SK-MEL-5 (cell line): ENCODE measurements at places on chromosomes 11 and 22. TPM values are rescaled to one million over a fixed set of nuclear protein-coding genes. Genes with fewer than 3 reads are reported as not detected.

Gene MIEF1
- 34.1 and 35.5 TPM in 2 replicates for total RNA-seq

Gene OPCML
- not detected in 2 replicates for total RNA-seq

Gene NTM
- total RNA-seq: 0.69 and 0.95 TPM in 2 replicates

Gene WNT11
- total RNA-seq: 0.08 and 0.16 TPM in 2 replicates

Gene FXYD6
- 5.4 and 6.4 TPM in 2 replicates for total RNA-seq

Gene TANGO2
- 68.3 and 70.0 TPM in 2 replicates for total RNA-seq

Gene RAB38
- total RNA-seq: 376 TPM in 2 replicates

Gene OR56A4
- total RNA-seq: not detected in 2 replicates

Gene CREB3L1
- total RNA-seq: 0.13 TPM in 1 of 2 replicates, not detected in the other

Gene MS4A15
- not detected in 2 replicates for total RNA-seq

Gene SPINDOC
- total RNA-seq: 15.0 and 17.7 TPM in 2 replicates

Gene PLAAT4
- not detected in 2 replicates for total RNA-seq

Gene APOC3
- not detected in 2 replicates for total RNA-seq

Gene FOSL1
- total RNA-seq: 8.9 and 10.2 TPM in 2 replicates

Gene RCOR2
- 0.63 and 0.80 TPM in 2 replicates for total RNA-seq

Gene ALG9
- 33.6 and 39.0 TPM in 2 replicates for total RNA-seq

Gene OSBP2
- 1.6 and 1.8 TPM in 2 replicates for total RNA-seq

Gene LBHD1
- total RNA-seq: 3.6 and 3.9 TPM in 2 replicates

Gene OR51E2
- total RNA-seq: not detected in 2 replicates

Gene CNIH2
- 0.56 and 0.63 TPM in 2 replicates for total RNA-seq

Gene VWCE
- total RNA-seq: 0.24 and 0.45 TPM in 2 replicates

Gene KRTAP5-7
- 0.08 TPM in 1 of 2 replicates, not detected in the other for total RNA-seq

Gene AP2A2
- 14.6 and 16.2 TPM in 2 replicates for total RNA-seq

Gene RFPL2
- 4.1 and 5.3 TPM in 2 replicates for total RNA-seq

Gene OR10A2
- total RNA-seq: not detected in 2 replicates

Gene MGAT3
- total RNA-seq: 0.90 and 0.98 TPM in 2 replicates

Gene SOX6
- 83.2 and 84.9 TPM in 2 replicates for total RNA-seq

Gene GDPD4
- not detected in 2 replicates for total RNA-seq

Gene MS4A2
- not detected in 2 replicates for total RNA-seq

Gene OR51B5
- 15.1 and 15.8 TPM in 2 replicates for total RNA-seq

Gene KCTD17
- 11.2 and 14.0 TPM in 2 replicates for total RNA-seq

Gene TTC9C
- total RNA-seq: 25.0 and 25.4 TPM in 2 replicates

Gene KRTAP5-2
- 0.26 and 0.72 TPM in 2 replicates for total RNA-seq

Gene OR52N4
- not detected in 2 replicates for total RNA-seq

Gene CHST1
- total RNA-seq: not detected in 2 replicates

Gene OR6A2
- 0.05 and 0.11 TPM in 2 replicates for total RNA-seq

Gene ILK
- total RNA-seq: 106 and 111 TPM in 2 replicates

Gene MYEOV
- total RNA-seq: 0.11 TPM in 1 of 2 replicates, not detected in the other

Gene MISFA
- 0.40 and 1.4 TPM in 2 replicates for total RNA-seq

Gene C1QTNF4
- total RNA-seq: not detected in 2 replicates

Gene CRYAB
- total RNA-seq: 5.0 and 9.9 TPM in 2 replicates

Gene CCDC15
- 1.2 and 1.7 TPM in 2 replicates for total RNA-seq

Gene MMP10
- total RNA-seq: not detected in 2 replicates

Gene POU2AF2
- not detected in 2 replicates for total RNA-seq

Gene ZBTB16
- not detected in 2 replicates for total RNA-seq

Gene MYOD1
- not detected in 2 replicates for total RNA-seq

Gene OR5T3
- not detected in 2 replicates for total RNA-seq

Gene LDHAL6A
- total RNA-seq: not detected in 2 replicates

Gene OR52I2
- not detected in 2 replicates for total RNA-seq

Gene GAL3ST1
- total RNA-seq: 0.55 and 0.96 TPM in 2 replicates

Gene CEP164
- 20.5 and 22.9 TPM in 2 replicates for total RNA-seq

Gene PHLDB1
- total RNA-seq: 20.8 and 22.1 TPM in 2 replicates

Gene AMOTL1
- total RNA-seq: 12.0 and 13.5 TPM in 2 replicates

Gene KRTAP5-9
- not detected in 2 replicates for total RNA-seq

Gene SMIM38
- 0.11 and 0.13 TPM in 2 replicates for total RNA-seq

Gene STX3
- 75.8 and 82.8 TPM in 2 replicates for total RNA-seq

Gene OR8D4
- total RNA-seq: not detected in 2 replicates

Gene FADS2
- total RNA-seq: 0.45 and 0.56 TPM in 2 replicates

Gene HEPHL1
- total RNA-seq: not detected in 2 replicates

Gene ADAMTS8
- 0.05 TPM in 1 of 2 replicates, not detected in the other for total RNA-seq
